ENCODE measurements at places on chromosomes 5 and 9.

- DNase-seq = no peak
Observed at GRCh38 chr5:81212211-81212751, 20.8 kb upstream of the CKMT2 start.

DNA sequence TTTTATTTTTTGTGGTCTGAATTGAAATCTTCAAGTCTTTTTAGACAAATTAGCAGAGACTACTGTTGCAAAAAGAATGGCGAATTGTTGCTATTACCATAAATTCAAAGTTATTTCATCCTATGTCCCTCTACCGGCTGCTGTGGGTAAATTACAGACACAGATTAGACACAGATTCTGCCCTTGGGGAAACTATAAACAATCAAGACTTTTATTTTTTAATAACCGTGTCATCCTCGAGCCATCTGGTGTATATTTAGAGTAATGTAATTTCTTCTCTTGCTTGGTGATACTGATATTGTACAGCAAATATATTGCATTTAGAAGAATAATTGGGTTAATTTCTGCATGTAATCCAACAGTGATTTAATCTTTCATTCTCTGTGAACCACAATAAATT lies 228.0 kb upstream of the ADAMTSL1 start:
- no peak for DNase-seq

DNA sequence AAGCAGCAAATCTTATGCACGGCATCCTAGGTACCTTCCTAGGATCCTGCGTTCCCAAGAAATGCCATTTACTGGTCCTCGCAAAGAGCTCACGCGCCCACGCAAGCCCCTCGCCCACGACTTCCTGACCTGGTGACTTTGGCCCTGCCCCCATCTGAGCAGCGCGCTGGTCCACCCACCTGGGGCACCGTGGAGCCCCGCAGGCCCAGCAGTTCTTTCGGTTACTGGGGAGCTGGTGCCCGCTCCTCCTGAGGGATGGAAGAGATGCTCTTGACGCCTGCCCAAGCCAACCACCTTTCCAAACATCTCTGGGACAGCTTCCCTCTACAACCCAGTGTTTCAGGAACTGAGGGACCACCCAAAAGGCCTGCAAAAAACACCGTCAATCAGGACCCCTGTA lies 16.7 kb downstream of the EQTN start:
- no peak for DNase-seq

DNA sequence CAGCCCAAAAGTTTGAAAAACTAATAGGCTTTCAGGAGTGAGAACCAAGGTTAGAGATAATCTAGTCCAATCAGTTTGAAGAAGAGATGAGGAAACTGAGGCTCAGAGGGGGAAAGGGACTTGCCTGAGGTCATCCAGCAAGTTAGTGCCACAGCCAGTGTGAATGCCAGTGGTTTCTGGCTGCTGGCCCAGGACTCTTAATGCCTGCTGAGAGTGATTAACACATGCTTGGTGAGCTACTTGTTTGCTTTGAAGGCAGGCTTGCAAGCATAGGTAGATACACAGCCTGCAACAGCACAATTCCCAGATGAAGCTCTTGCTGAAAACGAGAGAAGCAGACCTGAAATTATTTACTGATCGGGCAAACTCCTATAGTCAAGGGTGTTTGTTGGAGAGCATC lies 591.6 kb upstream of the SGCD start:
- DNase-seq = no peak

DNA sequence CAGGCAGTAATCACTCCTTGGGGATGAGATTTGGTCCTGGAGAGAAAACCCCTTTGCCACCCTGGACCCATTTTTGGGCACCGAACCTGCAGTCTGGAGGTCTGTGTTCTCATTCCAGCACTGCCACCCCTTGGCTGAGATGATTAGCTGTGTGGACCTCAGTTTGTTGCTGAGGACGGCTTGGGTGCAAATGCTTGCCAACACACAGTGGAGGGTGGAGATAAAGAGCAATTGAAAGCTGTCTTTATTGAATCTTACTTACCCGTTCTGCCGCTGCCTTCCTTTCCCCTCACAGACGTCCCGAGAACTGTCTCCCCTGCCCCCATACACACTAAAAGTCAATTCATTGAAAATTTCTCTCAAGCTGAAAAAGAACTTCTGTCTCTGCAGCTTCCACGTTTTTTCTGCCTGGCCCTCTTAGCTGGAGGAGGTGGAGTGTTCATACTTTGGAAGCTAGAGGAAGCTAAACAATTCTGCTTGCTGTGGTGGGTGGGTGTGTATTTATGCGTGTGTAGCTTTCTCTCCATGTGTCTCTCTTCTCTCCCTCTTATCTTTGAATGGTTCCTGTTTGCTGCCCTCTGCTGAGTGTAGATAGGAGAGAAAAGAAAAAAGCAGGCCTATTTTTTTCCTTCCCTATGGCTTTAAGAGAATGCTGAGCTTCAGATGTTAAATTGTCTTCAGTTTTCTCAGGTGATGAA lies 6.6 kb downstream of the GALNT10 start:
- DNase-seq = no peak

DNA sequence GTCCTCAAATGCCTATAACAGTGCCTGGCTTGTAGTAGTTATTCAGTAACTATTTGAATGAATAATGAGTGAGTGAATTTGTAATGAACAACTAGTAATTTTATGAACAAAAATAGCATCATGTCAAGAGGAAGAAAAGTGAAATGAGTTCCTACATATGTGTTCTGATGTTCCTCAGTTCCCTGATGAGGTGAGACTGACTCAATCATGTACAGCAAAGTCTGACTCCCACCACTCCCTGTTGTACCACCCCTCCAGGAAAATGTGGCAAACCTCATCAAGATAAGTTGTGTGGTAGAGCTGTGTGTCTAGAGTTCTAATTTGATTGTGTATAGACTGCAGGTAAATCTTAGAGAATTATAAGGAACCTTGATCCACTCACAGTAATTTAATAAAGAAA lies 201.6 kb downstream of the GOLPH3 start:
- no peak for DNase-seq

DNA sequence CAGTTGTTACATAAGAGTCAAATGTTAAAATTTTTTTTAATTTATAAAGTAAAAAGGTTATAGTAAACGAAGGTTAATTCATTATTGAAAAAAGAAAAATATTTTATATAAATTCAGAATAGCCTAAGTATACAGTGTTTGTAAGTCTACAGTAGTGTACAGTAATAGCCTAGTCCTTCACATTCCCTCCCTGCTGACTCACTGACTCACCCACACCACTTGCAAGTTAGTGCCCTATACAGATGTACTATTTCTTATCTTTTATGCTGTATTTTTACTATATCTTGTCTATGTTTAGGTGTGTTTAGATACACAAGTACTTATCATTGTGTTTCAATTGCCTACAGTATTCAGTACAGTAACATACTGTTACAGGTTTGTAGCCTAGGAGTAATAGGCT lies 57.6 kb downstream of the MAMDC2 start:
- DNase-seq = no peak
